ENCODE measurements at places on chromosomes 1 and 21. TPM values are rescaled to one million over a fixed set of nuclear protein-coding genes. Genes with fewer than 3 reads are reported as not detected.

GRCh38 chr1:27355683-27356082, 11.1 kb downstream of the MAP3K6 start:
- DNase-seq = no peak

PTPRF gene
- 0.39 TPM for total RNA-seq

AVPR1B gene
- not detected for total RNA-seq

RGS1 gene
- 59.6 TPM for total RNA-seq

PRKCZ gene
- 13.8 TPM for total RNA-seq

GUCA2A gene
- not detected for total RNA-seq

S100A10 gene
- total RNA-seq = 263 TPM

CFAP45 gene
- total RNA-seq = 1.2 TPM

DNASE2B gene
- total RNA-seq = not detected

All from CD8-positive, alpha-beta memory T cell (primary cell).